ENCODE measurements at places on chromosomes 3 and 15.

- peak; percentile 1 for DNase-seq
Measured at GRCh38 chr15:76140074-76140464, 80.3 kb downstream of the TMEM266 start.

GRCh38 chr15:40104865-40105516, 3.7 kb downstream of the BMF start:
- peak; percentile 86 for DNase-seq

DNA sequence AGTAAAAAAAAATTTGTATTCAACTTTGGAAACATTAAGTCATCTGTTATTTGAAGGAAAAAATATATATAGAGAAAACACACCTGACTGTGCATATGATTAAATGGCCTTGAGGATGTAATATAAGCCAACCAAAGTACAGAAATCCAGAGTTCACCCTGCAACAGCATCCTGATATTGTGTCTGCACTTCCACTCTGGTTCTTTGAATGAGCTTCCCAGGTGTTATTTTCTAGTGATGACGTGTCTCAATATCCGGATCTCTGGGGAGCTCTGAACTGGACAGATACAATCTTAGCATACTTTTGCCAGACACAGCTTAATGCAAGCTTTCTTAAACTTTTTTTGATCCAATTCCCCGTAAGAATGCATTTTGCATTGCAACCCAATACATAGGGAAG, 19.5 kb upstream of the PIK3CB start:
- DNase-seq, result no peak

GRCh38 chr3:98573181-98573728, 20.2 kb downstream of the CPOX start:
- peak; percentile 71 for DNase-seq

DNA sequence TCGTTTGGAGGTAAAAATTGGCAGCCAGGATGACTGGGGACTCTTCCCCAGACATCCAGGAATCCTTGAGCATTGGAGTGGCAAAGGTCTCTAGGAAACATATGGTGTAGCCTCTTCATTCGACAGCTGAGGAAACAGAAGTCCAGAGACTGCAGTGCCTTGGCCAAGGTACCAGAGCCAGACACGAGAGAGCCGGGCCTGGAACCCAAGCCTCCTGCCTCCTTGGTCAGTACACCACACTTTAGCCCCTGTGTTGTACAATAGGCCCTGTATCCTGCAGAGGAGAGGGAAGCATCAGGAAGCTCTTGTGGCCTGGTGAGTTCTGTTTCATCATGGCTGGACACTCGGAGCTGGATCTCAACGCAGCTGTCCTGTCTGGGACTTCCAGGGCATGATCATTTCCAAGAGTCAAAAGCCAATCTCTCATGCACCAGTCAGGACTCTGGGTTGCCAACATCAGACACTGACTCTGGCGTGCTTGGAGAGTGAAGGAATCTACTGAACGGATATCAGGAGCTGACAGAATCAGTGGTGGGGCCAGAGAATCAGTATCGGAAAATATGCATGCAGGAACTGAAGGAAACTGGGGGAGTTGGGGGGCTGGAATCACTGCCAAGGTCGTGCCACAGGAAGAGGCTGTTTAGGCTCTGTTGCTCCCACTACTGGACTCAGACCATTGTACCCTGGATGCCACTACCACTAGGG, 6.4 kb upstream of the MINAR1 start:
- DNase-seq, result no peak

GRCh38 chr3:159798951-159799350, 189.7 kb upstream of the IL12A start:
- DNase-seq, result no peak

DNA sequence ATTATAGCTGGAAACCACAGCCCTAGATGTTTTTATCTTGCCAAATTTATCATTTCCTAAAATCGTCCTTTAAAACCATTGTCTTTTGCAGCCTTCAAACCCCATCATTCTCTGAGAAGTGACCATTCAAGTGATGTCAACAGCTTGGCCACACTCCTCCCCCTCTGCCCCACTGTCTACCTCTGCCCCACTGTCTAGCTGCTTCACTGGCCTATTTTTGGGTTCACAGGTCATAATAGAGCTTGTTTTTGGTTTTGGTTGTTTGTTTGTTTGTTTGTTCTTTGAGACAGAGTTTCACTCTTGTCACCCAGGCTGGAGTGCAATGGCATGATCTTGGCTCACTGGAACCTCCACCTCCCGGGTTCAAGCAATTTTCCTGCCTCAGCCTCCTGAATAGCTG, 93.2 kb upstream of the IL12A start:
- no peak for DNase-seq

DNA sequence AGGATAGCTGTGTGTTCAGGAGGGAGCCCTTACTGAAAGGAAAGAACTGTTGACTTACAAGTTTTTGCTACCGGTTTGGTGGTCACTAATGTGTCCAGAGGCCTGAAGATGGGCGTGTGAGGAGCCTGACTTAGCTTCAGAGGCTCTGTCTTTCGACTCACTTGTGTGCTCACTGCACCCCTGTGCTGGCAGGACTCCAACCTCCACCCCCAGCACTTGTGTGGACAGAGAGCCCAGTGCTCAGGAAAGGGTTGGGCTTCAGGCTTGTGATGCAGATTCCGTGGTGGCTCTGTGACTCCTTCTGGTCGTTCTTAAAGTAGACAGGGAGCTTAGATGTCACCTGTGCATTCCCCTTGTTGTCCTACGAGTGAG, 100.9 kb downstream of the PGPEP1L start:
- DNase-seq, result no peak

- no peak for DNase-seq
Measured at GRCh38 chr3:49653621-49654020, 20.5 kb upstream of the APEH start.

GRCh38 chr3:153972862-153973261, 148.3 kb upstream of the ARHGEF26 start:
- no peak for DNase-seq
